Stimulated activated CD8-positive, alpha-beta memory T cell treated with anti-CD3 and anti-CD28 coated beads, Interleukin-4, amount 100 ng/mL, for 24 hours (primary cell): ENCODE measurements at places on chromosomes 2 and 18.
A peak's percentile ranks its signal among the peaks of the same experiment; 100 is the strongest.

- no peak for DNase-seq
These were observed 53.0 kb upstream of the ASAP2 start for GRCh38 chr2:9153643-9153980.

DNA sequence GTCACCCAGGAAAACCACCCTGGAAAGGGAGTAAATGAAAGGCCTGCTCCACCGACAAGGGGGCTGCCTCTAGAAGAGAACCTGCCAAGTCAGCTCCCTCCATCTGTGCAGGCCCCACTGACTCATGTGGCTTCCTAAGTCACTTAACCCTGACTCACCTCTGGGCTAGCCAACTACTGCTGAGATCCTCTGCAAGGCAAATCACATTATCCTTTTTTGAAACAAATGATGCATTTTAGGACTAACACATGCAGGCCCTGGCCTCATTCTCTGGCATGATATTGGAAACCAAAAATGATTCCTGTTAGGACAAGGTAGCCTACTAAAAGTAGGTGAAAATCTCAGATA lies 474.6 kb downstream of the EPHA4 start:
- DNase-seq = no peak

DNA sequence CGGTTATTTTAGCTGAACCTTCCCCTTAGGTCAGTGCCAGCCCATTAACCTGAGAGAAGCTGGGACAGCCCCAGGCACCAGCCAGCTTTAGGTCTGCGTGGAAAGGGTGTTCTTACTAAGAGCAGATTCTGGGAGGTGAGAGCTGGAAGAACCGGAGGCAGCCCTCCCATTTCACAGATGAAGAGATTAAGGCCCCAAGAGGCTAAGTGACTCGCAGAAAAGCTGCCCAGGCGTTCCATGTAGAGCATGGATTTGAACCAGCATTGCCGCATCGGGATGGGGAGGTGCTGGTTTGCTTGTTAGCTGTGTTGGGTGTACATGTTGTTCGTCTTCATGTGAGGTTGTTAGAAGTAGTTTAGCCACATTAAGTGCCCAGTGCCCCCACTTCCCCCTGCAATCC lies 203.2 kb downstream of the AGAP1 start:
- DNase-seq = no peak

DNA sequence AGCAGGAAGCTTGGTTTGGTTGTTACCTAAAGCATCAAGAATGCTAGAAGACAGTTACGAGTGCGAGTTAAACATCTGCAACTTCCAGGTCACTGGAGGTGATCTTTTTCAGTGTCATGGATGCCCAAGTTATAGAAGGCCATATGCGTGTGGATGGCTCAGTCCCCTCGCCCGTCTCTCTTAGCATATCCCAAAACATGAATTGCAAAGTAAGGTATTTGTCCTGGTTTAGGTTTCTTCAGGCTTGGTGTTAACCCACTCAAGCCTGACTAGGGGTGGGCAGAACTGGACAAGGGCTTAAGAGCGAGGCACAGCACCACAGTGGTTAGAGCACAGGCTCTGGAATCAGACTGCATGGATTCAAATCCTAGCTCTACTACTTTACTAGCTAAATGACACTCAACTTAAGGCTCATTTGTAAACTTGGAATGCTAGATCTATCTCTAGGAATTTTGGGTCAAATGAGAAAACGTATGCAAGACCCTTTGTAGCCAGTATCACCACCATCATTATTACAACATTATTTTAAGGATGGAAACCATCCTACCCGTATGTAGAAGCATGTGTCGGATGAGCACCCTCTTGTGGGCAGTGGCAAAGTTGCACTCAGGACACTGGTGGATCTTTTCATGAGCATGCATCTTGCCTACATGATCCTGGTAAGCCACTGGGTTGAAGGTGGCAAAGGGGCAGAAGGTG lies 11.2 kb downstream of the ZNF142 start:
- DNase-seq = peak; percentile 16

- no peak for DNase-seq
These were observed 827.6 kb downstream of the RNF144A start for GRCh38 chr2:7744827-7745226.

DNA sequence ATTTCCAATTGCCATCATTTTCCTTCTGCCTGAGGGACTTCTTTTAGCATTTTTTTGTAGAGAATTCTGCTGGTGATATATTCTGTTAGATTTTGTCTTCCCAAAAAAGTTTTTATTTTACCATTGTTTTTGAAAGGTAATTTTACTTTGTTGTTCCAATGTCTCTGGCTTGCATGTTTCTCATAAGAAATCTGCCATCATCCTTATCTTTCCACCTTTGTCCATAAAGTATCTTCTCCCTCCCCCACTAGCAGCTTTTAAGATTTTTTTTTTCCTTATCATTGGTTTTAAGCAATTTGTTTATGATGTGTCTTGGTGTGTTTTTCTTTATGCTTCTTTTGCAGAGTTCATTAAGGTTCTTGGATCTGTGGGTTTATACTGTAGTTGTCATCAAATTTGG lies 104.5 kb downstream of the KCTD1 start:
- no peak for DNase-seq

GRCh38 chr2:38185012-38185491 lies 109.1 kb upstream of the CYP1B1 start:
- DNase-seq = no peak

DNA sequence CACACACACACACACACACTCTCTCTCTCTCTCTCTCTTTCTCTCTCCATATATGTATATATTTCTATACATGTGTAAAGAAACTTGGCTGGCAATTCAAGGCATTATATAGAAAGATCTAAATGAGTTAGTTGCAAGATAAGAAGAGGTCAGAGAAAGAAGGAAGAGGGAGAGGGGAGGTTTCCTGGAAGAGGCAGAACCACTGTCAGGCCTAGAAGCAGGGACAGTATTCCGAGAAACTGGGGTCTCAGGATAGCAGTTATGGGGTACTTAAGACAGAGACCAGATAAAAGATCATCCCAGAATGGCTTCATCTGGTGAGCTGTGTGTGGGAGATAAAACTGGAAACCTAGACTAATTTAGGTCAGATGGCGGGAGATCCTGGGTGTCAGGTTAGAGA lies 180.8 kb downstream of the CAMKMT start:
- DNase-seq = no peak

DNA sequence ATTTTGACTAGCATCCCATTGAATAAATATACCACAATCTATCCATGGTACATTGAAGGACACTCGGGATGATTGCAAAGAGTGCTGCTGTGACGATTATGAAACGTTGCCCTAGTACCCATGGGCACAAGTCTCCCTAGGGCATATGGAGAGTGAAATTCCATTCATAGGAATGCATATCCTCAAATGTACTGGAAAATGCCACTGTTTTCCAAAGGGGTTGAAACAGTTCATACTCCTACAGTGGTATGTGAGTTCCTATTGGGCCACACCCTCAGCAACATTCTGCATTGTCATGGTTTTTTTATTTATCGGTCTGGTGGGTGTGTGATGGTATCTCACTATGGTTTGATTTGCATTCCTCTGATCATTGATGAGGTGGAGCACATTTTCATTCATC lies 130.6 kb downstream of the TWIST2 start:
- DNase-seq = no peak

- no peak for DNase-seq
These were observed 32.0 kb downstream of the CDCA7 start for GRCh38 chr2:173386738-173387065.

DNA sequence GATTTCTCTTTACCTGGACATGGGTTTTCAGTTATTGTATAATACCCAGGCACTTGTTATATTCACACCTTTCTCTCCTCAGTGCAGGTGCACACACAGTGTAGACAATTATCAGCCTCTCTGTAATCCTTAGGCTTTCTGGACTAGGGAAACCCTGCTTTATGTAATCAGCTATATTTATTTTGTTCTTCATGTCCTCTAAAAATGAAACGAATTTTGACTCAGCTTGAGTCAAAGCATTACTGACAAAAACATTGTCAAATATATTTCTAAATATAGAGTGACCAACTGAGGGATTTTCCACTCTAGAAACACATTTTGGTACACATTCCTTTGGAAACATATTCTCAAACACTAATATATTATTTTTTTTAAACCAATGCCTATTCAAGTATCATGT lies 144.8 kb upstream of the GULP1 start:
- DNase-seq = no peak

GRCh38 chr18:64983497-64984238 lies 767.1 kb upstream of the CDH7 start:
- no peak for DNase-seq

- no peak for DNase-seq
These were observed 111.8 kb upstream of the CAB39 start for GRCh38 chr2:230600881-230601280.

DNA sequence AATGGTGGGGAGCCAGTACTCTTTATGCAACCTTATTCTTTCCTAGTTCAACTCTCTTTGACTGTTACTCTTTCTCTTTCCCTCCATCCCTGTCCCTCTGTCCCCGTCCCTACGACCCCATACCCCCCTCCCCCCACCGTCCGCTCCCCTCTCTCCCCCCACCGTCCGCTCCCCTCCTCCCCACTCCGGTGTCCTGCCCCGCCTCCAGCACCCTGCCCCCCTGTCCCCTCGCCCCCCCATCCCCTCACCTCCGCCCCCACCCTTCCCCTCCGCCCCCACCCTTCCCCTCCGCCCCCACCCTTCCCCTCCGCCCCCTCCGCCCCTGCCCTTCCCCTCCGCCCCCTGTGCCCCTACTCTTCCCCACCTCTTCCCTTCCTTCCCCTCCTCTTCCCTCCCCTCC lies 128.4 kb downstream of the LPIN1 start:
- no peak for DNase-seq

GRCh38 chr2:240507778-240508251 lies 50.0 kb downstream of the ANKMY1 start:
- no peak for DNase-seq

DNA sequence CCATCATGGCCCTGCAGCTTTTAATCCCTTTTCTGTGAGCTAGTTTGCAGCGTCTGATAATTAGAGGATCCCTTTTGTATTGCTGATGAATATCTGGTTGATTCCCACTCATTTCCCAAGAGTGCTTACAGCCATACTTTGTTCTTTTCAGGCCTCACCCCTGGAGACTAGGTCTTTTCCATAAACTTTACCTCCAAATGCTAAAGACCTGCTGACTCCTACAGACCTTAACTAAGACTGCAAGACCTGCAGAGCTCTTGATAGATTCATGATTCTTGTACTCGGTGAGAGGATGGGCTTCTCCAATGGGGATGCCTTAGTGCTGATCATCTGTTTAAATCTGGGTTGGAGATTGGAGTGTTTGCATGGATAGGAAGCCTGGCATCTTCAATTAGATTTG lies 33.1 kb upstream of the DYNAP start:
- no peak for DNase-seq
